ENCODE measurements at places on chromosomes 5 and 9. TPM values are rescaled to one million over a fixed set of nuclear protein-coding genes. Genes with fewer than 3 reads are reported as not detected.

The MARCOL gene
- not detected for total RNA-seq

The PCDHGA5 gene
- total RNA-seq, result 0.13 TPM

The BARX1 gene
- total RNA-seq, result 0.36 TPM

The TERT gene
- total RNA-seq, result 4.0 TPM

The SPACA9 gene
- total RNA-seq, result 1.9 TPM

The FCN2 gene
- total RNA-seq, result not detected

The MOCS2 gene
- 28.5 TPM for total RNA-seq

The QRFP gene
- not detected for total RNA-seq

Data from activated CD8-positive, alpha-beta memory T cell treated with anti-CD3 and anti-CD28 coated beads for 36 hours (primary cell).